ENCODE measurements at places on chromosomes 1 and 21.

DNA sequence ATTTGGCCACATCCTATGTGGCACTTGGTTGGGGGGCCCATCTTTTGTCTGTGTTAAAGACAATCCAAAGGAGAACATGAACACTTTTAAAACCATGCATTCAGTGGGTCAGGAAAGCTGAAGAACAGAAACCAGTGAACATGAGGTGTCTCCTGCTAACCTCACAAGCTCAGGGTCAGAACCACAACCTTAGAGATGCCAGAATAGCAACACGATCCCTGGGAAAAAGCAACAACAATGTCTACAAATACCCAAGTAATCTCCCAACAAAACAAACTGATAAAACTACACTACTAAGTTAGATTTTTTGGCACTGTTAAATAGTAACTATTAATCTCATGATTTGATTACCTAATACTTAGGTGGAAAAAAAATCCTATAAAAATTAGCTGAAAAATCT is 34.1 kb upstream of the GNG4 start:
- DNase-seq: no peak

DNA sequence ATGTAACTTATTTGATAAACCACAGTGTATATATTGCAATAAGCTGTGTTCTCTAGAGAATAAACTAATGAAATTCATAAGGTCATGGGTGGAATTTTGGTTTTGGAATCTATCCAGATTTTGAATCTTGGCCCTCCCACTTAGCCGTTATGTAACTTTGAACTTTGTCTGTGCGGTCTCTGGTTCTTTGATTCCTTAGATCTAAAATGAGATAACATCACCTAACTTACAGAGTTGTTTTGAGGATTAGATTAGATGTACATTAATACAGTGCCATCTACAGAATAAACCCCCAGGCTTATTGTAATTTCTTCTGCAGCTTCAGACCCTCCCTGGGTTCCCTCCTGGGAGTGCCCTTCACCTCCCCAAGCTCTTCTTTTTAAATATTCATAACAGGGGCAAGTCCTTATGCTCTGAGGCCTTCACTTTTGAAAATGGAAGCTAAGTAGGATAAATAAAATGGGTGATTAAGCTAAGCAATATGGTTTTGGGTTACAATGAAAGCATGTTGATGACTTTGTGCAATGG is 124.3 kb downstream of the ATG4C start:
- no peak for DNase-seq

DNA sequence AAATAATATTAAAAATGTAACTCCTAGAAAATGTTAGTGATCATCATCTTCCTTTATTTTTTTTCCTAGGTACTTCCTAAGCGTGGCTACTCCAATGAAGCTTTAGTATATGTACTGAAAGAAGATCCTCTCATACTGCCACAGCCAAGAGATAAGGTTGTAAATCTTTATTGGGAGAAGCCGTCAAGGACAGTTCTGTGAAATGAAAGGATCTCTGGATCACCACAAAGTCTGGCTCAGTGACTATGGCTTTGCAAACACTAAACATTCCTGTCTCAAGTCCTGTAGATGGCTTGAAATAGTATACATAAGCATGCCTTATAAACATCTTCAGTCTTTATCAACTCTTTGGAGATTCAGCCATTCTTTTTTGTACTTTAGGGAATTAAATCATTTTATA is 61.2 kb upstream of the DPH5 start:
- DNase-seq: no peak

- peak; percentile 70 for DNase-seq
Observed at GRCh38 chr1:8987881-8988617, 38.2 kb downstream of the SLC2A7 start.

GRCh38 chr1:87464022-87464490 is 135.4 kb downstream of the LMO4 start:
- DNase-seq: no peak

- no peak for DNase-seq
Observed at GRCh38 chr1:1225238-1225845, 6.5 kb downstream of the SDF4 start.

GRCh38 chr1:218546314-218546713 is 201.2 kb downstream of the TGFB2 start:
- no peak for DNase-seq

- DNase-seq: no peak
Observed at GRCh38 chr1:107817935-107818334, 147.0 kb downstream of the VAV3 start.

- DNase-seq: no peak
Observed at GRCh38 chr1:153745417-153745816, 17.6 kb downstream of the INTS3 start.

DNA sequence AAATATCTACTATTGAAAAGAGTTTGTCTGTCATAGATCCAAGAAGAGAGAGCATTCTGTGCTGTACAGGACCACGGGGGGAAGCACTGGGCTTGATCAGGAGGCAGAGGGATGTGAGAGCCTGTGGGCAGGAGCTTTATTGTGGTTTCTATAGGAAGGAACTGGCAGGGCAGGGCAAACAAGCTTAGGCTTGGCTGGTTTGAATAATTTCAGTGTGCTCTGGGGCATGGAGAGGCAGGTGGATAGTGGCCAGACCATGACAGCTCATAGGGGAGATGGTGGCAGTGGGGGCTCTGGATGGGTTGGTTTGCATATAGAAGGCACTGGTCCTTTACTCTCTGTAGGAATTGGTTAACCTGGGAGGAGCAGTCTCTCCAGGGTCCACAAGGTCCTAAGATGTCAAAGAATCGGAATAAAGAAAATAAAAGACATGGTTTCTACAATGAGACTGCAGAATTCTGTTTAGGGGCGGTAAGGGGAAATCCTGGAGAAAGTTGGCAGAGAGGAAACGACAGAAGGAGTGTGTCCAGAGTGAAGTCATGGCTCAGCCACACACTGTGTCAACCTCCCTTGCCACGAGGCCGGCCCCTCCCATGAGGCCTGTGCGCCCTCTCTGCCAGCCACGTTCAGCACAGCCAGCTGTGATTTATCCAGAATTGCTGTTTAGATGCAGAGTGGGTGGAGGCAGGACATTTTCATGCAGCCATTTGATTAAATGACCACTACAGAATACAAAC is 81.7 kb upstream of the PGBD5 start:
- no peak for DNase-seq

DNA sequence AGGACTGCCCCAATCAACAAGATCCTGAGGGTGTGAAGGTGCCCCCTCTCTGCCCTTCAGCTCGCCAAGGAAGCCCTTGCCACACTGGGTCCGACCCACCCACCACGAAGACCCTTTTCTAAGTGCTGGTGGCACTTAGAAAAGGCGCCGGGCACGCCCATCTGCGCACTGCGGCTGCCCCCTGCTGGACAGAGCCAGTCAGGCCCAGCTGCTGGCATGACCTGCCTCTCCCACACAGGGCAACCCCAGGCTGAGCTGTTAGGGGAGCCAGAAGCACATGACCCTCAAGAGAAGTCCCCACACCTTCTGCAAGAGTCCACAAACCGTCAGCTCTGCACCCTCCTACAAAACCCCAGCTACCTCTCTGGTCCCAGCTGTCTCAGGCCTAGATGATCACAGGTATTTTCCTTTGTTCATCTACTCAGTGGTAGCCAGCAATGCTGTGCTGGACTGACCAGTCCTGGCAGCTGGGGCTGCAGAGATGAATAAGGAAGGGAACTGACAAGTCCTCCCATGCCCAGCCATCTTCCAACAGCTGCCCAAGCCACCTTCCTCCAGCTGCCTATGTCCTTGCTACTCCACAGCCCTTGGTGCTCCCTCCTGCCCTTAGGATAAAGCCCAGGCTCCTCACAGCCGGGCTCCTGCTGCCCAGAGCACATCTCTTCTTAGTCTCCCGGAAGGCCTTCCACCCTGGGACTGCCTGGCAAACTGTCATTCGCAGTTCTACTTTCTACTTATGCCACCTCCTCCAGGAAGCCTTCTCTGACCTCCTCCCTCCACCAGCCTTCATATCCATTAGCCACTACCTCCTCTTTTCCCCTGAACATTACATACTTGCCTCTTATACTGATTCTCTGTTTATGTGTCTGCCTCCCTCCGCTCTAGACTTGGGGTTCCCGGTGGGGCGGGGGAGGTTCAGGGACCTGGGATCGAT is 39.8 kb upstream of the ZC3H12A start:
- DNase-seq: peak; percentile 80

DNA sequence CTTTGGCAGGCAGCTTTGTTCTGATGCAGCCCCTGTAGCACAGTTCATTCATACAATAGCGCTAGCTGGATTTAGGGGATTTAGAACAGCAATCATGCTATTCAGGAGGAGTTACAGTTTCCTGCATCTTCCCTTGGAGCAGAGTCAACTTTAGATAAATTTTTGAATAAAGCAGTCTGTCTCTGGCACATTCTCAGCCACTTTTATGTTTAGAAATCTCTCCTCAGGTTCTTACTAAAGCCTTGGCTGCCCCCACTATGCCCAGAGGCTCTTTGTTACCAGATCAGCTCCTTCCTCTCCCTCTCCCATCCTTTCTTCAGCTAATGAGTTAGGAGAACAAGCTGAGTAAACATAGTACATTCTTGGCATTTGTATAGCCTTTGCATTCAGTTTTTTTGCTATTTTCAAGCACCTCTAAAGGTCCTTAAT is 17.0 kb upstream of the PIGC start:
- DNase-seq: no peak

- DNase-seq: peak; percentile 59
Observed at GRCh38 chr1:197614916-197615692, 160.2 kb downstream of the DENND1B start.

- no peak for DNase-seq
Observed at GRCh38 chr1:63099188-63099587, 223.2 kb upstream of the FOXD3 start.

DNA sequence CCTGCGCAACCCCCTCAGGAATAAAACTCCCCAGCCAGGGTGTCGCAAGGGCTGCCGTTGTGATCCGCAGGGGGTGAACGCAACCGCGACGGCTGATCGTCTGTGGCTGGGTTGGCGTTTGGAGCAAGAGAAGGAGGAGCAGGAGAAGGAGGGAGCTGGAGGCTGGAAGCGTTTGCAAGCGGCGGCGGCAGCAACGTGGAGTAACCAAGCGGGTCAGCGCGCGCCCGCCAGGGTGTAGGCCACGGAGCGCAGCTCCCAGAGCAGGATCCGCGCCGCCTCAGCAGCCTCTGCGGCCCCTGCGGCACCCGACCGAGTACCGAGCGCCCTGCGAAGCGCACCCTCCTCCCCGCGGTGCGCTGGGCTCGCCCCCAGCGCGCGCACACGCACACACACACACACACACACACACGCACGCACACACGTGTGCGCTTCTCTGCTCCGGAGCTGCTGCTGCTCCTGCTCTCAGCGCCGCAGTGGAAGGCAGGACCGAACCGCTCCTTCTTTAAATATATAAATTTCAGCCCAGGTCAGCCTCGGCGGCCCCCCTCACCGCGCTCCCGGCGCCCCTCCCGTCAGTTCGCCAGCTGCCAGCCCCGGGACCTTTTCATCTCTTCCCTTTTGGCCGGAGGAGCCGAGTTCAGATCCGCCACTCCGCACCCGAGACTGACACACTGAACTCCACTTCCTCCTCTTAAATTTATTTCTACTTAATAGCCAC is 696 bp downstream of the TGFB2 start:
- DNase-seq: peak; percentile 86

- DNase-seq: no peak
Observed at GRCh38 chr1:13590486-13590885, 6.9 kb downstream of the PDPN start.

Data from islet precursor cell (in vitro differentiated cells).